Esophagus squamous epithelium (tissue), 5 donors: ENCODE measurements at places on chromosomes 7 and 10.

- DNase-seq: no peak
Observed at GRCh38 chr10:121053151-121053550, 202.0 kb downstream of the WDR11 start.

GRCh38 chr10:102652170-102652916 lies 8.1 kb downstream of the TRIM8 start:
- no peak for DNase-seq

- no peak for DNase-seq
Observed at GRCh38 chr7:108088729-108089128, 41.4 kb downstream of the LAMB4 start.

DNA sequence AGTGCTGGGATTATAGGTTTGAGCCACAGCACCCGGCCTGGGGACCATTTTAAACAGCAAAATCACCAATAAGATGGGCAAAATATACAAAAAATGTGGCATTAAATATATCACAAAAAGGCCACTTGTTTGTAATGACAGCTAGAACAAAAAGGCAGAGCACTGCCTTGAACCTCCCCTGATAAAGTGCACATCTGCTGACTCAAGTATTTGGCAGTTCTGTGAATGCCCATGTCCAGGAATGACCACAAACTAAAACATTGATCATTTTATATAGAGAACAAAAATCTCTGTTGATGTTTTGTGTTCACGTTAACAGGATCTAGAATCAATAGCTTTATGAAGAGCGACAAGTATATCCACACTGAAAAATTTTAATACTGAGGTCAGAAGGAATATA lies 21.5 kb downstream of the HERC4 start:
- no peak for DNase-seq

DNA sequence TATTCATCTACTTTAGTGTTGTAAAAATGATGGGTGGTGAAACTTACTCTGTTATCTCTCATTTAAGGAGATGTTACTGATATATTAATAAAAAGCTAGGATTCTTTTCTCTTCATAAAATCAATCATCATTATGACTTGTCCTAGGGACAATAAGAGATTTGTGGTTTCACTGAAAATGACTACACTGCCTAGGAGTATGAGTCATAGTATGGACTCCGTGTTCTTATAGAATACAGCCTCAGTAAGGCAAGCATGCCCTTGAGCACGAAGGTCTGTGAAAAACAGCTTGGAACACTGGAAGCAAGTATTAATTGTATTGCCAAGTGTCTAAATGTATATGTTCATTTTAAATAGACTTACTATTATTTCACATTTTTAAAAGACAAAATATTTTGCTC lies 749.2 kb upstream of the PCDH15 start:
- no peak for DNase-seq

GRCh38 chr10:31617757-31618156 lies 298.7 kb downstream of the ZEB1 start:
- no peak for DNase-seq

DNA sequence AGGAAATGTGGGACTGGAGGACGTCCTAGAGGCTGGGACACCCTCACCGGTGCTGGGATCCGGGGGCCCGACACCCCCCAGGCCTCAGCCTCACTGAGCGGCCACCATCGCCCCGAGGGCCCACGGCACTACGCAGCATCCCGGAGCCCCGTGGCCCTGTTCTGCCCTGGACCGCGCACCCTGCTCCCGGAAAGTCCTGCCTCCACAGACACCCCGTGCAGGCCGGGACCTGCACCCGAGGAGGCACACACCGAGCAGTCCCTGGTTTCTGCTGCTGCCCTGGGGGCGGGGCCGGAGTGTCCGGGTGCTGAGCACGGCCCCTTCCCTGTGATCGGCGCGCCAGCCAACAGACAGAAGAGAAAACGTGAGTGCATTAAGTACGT lies 18.1 kb upstream of the KNDC1 start:
- no peak for DNase-seq

DNA sequence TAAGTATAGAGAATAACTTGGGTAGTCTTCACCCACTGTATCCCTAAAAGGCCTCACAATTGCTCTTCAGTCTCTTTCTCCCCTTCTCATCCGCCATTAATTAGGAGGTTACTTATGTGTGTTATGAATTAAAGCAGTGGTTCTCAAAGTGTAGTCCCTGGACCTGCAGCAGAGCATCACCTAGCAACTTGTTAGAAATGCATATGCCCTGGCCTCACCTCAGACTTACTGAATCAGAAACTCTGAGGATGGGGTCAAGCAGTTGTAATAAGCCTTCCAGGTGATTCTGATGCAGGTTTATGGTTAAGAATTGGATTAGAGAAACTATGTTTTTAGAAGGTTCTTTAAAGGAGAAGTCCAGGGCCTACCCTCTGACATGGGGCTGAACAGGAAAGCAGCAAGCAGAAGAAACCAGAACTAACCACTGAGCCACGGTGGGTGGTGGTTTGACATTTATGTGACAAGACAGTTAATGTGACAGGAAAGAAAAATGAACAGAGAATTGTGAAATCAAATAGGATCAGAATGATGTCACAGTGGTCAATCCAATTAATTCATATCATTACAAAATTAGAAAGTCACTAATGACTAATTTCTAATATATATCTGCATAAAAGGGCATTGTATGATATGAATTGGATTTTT lies 37.6 kb downstream of the ENTPD1 start:
- no peak for DNase-seq

GRCh38 chr10:72832701-72833100 lies 60.8 kb upstream of the OIT3 start:
- no peak for DNase-seq

DNA sequence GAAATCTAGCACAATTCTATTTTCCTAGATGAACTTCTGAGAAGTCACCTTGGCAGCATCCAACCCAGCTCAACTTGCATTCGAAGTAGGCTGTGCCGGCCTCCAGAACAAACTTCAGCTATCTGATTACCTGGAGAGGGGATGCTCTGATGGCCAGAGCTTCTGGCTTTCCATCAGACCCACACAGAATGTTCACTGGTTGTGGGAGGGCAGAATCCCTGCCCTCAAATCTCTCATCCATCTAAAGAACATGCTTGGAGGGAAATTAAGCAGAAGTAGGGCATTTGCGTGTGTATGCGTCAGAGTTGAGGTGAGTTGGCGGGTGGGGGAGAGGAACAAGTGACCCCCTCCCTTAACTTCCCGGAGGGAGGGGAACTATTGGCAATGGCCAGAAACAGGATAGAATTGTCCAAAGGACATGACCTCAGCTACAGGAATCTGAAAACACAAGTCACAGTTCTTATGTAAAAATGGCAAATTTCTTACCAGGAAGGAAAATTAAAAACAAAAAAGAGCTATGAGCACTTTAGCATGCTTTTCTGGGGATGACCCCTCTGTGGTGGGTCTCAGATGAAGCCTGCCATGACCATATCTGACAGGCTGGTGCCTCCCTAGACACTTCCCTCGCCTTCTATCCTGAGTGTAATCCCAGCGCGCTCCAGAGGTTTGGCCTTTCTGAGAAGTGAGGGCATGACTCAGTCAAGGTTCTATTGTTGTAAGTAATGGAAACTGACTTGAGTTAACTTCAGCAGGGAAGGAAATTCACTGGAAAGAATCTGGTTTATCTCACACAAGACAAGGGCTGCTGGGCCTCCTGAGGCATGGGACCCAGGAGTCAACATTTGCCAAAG lies 278.8 kb downstream of the RPS24 start:
- DNase-seq: no peak

DNA sequence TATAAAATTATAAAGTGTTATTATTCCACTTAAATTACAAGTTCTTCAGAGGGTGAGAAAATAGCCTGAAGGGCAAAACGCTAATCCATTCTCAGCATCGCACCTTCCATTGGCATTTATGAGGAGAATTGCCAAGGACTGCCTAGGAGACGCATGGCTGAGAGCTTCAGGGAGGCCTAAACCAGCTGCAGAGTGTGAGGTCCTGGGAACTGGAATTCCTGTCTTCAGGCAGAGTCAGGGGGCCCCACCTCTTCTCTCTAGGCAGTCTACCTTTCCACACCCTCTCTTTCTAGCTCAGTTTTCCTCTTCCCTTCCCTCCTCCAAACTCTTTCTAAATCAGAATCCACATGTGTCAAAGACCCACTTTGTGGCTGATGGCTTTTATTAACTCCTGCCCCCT lies 35.3 kb downstream of the LRRC72 start:
- DNase-seq: no peak

GRCh38 chr7:150946421-150947240 lies 31.5 kb downstream of the KCNH2 start:
- DNase-seq: no peak

DNA sequence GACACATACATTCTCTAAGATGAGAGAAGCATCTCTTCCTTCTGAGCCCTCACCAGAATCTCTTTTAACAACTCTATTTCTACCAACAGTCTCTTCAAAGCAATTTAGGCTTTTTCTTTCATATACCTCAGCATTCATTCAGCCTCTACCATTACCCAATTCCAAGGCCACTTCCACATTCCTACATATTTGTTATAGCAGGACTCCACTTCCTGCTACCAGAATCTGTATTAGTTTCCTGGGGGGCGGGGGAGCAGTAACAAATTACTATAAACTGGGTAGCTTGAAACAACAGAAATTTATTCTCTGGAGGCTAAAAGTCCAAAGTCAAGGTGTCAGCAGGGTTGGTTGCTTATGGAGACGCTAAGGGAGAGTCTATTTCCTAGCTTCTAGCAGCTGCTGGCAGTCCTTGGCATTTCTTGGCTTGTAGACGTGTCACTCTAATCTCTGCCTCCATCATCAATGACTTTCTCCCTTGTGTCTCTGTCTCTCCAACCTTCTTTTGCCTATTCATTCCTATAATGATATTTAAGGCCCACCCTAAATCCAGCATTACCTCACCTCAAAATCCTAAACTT lies 7.4 kb downstream of the PRPS1L1 start:
- DNase-seq: no peak

- no peak for DNase-seq
Observed at GRCh38 chr10:100897976-100898375, 14.8 kb upstream of the SLF2 start.

GRCh38 chr10:118496525-118496924 lies 98.9 kb downstream of the PRLHR start:
- no peak for DNase-seq

DNA sequence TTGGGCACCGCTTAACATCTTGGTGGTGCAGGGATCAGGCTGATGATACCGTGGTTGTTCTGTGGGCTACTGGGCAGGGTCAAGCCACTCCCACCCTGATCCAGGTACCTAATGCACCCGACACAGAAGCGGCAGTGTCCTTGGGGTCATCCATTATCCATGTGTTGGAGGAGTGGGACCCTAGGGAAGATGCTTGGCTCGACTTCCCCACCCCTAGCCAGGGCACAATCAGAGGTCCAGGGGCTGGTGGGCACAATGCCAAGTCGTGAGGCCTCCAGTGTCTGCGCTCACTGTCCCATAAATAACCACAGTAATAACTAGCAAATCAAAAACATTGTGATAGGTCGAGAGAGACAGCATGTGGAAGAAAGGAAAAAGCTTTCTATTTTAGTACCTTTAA lies 37.7 kb downstream of the HTRA1 start:
- no peak for DNase-seq

GRCh38 chr7:81873559-81873958 lies 103.7 kb upstream of the HGF start:
- DNase-seq: no peak

DNA sequence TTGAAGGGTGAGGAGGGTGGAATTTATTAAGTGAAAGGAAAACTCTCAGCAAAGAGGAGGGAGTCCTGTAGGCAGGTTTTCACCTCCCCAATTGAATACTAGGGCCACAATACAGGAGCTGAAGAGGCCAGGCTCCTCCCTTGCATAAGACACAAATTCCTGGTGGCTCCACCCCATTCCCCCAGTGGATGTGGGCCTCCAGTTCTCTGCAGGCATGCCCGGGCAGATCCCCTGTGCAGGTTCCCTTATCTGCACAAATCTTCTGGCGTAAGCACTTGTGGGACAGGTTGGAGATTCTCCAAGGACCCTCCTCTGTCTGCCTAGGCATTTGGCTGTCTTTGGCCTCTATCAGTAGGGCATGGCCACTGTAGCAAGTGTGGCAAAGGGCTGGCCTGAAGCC lies 847.1 kb upstream of the MBL2 start:
- no peak for DNase-seq

- DNase-seq: no peak
Observed at GRCh38 chr10:4623200-4623599, 202.8 kb upstream of the AKR1E2 start.

GRCh38 chr7:7693881-7694280 lies 24.5 kb downstream of the RPA3 start:
- DNase-seq: no peak

- DNase-seq: no peak
Observed at GRCh38 chr10:55630491-55631056, 730.5 kb downstream of the ZWINT start.

- DNase-seq: no peak
Observed at GRCh38 chr10:28151636-28152035, 151.2 kb downstream of the MPP7 start.

DNA sequence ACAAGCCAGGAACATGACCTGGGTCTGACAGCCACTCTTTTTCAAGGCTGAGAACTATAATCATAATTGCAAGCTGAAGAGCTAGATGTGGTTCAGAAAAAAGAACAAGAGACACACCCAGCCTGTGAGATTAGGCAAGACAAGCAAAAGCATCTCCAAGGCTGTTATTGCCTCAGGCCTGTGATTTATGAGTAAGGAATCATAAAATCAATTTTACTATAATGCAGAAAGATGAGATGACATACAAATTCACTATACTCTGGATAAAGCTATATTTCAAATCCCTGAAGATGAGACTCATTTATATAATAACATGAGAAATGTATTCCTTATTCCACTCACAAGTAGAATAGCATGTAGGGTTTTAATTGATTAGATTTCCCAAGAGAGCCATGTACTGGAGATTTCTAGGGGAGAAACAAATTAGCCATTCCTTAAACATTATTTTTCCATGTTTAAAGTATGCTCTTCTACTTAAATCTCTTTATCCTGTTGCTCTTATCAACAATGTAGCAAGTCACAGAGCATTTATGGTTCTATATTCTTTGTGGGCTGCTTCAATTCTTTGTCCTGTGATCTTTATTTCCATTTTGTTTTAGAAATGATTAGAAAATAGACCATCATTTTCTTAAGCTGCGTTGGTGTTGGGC lies 47.4 kb downstream of the FHIP2A start:
- DNase-seq: no peak

DNA sequence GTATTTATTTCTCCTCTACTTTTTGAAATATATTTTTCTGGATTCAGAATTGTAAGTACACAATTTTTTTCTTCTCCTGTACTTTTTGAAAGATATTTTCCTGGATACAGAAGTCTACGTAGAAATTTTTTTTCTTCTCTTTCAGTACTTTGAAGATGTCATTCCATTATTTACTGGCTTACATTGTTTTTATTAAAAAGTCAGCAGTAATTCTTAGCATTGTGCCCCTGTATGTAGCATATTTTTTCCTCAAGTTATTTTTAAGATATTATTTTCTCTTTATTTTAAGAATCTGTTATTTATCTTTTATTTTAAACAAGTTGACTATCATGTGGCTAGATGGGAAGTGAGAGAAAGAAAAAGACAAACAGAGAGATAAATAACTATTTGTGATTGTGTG lies 119.0 kb upstream of the NPSR1 start:
- DNase-seq: no peak
